ENCODE measurements at places on chromosomes 2 and 18. TPM values are rescaled to one million over a fixed set of nuclear protein-coding genes. Genes with fewer than 3 reads are reported as not detected.

Gene LPIN1
- total RNA-seq = 39.9 TPM

Gene SCYGR6
- total RNA-seq = not detected

Gene LRP2
- total RNA-seq = 0.20 TPM

Gene UGT1A5
- 0.35 TPM for total RNA-seq

Gene LCT
- not detected for total RNA-seq

Gene KLHL30
- total RNA-seq = 0.87 TPM

DNA sequence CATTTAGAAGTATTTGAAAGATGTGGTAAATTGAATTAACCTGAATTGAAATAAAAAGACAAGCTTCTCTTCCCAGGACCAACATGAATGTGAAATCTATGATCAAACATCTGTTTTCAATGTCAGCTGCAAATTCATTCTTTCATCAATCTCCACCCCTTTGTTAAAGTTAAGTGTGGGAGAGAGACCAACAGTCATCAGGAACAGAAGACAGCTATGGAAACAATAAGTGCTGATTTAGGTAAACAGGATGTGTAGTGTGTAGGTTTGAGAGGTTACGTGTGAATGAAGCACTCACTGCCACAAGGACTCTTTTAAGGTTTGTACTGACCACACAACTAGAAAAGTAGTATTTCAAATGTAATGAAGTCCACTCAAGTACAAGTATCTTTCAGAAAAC lies 1659.8 kb upstream of the CELF4 start:
- peak; percentile 2 for DNase-seq

- no peak for DNase-seq
These were observed 73.6 kb downstream of the SPRED2 start for GRCh38 chr2:65358678-65359400.

- no peak for DNase-seq
These were observed 117.9 kb downstream of the SPHKAP start for GRCh38 chr2:228063558-228063957.

GRCh38 chr2:239354132-239354790 lies 46.6 kb downstream of the HDAC4 start:
- DNase-seq = no peak

DNA sequence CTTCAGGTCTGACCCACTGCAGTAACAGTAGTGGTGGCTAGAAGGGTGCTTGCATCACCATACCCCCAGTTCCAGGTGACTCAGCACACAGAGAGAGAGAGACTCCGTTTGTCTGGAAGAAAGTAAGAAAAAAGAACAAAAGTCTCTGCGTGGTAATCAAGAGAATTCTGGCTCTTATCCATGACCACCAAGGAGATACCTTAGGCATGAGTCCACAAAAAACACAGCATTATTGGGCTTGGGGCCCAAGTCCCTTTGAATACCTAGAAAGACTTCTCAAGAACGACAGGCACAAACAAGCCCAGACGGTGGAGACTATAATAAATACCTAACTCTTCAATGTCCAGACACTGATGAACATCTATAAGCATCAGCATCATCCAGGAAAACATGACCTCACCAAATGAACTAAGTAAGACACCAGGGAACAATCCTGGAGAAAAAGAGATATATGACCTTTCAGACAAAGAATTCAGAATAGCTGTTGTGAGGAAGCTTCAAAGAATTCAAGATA lies 21.7 kb upstream of the BAZ2B start:
- DNase-seq = peak; percentile 97

- DNase-seq = peak; percentile 99
These were observed at the start of gene SULT1C2 for GRCh38 chr2:108288534-108289106. SULT1C2 (plus strand) TSS chr2:108288895; CDS start chr2:108293668, 4,773 bp downstream.

- DNase-seq = no peak
These were observed 269.8 kb downstream of the GLI2 start for GRCh38 chr2:121005453-121005852.

DNA sequence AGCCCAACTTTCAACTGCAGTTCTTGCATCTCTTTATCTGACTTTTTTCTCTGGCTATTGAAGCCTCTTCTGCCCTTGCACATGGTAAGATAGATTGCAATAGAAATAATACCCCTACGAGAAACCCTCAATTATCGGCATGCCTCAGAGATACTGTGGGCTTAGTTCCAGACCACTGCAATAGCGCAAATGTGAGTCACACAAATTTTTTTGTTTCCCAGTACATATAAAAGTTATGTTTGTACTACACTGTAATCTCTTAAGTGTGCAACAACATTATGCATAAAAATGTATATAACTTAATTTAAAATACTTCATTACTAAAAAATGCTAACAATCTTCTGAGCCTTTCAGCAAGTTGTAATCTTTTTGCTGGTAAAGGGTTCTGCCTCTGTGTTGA lies 124.7 kb downstream of the PDE1A start:
- peak; percentile 29 for DNase-seq

DNA sequence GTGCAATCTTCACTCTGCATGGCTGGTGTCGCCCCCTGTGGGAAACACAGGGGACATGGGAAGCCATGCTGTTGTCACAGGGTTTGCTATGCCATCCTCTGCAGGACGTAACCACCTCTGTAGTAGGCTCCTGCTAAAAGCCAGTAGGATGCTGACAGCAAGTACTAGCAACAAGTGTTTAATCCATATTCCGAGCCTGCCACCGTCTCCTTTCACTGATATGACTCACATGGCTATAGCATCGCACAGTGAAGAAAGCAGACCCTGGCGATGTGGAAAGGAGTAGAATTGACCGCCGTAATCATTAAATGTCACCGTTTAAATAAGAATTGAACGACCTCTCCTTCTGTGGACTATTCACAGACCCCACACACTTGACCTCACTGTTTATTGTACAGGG lies 57.8 kb downstream of the CD8B2 start:
- DNase-seq = no peak

DNA sequence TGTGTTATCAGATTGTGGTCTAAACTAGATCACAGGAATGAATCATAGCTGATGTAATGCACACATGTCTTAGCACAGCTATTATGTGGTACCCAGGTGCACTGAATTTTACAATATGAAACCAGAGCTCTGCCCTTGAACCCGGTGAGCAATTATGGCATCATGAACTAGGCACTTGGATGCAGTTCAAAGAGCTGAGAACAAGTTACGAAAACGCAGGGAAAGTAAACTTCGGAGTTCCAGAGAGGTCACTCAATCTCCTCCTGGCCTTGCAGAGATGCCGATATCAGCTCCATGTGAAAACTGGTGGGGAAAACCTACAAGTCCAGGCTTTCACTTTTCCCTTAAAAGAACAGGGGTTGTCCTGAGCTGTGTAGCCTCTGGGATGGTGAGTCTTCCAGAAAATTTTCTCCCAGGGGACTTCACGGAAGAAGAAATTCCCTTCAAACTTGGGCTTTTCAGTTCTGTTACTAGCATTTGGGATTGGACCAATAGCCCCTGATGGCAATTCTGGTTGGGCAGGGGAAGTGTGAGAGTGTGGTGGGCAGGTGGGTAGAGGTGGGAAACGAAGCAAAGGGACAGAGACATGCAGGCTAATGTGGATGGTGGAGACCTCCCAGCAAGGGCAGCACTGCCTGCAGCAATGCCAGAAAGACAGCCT lies 71.1 kb upstream of the SH3BP4 start:
- peak; percentile 89 for DNase-seq

GRCh38 chr2:20563833-20564232 lies 87.1 kb downstream of the HS1BP3 start:
- no peak for DNase-seq

GRCh38 chr2:173164396-173164795 lies 88.8 kb downstream of the MAP3K20 start:
- no peak for DNase-seq

GRCh38 chr2:159549234-159549633 lies 67.1 kb downstream of the BAZ2B start:
- no peak for DNase-seq

DNA sequence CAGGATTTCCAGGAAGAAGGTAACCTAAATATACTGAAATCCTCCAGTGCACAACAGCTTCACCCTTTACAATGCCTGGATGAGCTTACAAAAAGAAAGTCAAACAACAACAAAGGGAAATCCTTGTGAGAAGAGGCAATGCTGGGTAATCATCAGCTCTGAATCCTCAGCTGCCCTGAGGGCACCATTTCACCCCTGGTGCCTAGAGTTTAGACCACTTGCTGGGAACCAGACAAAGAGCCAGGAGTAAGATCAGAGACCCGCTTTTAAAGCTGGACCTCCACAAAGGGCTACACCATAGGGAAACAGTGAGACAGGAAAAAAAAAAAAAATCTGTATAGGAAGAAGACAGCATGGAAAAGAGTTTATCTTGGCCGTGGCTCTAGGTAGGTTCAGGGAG lies 97.0 kb downstream of the FOXI3 start:
- no peak for DNase-seq

GRCh38 chr2:238069877-238070276 lies 9.1 kb downstream of the SCLY start:
- no peak for DNase-seq

DNA sequence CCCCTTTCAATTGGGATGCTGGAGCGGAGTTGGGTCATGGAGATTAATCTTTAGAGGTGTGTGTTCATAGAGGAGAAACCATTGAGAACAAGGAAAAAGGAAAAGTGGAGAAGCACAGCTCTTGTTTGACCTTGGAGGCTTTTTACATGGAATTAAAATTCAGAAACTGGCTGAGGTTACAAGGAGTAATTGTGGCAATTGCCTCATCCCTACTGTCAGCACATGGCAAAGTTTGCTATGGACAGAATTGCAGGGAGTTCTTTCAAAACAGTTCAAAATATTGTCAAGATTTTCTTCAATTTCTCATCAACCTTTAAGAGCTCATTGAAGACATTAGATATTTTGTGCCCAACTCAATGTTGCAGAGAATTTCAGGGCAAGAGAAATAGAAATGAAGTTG lies 232.7 kb downstream of the SLC8A1 start:
- no peak for DNase-seq

DNA sequence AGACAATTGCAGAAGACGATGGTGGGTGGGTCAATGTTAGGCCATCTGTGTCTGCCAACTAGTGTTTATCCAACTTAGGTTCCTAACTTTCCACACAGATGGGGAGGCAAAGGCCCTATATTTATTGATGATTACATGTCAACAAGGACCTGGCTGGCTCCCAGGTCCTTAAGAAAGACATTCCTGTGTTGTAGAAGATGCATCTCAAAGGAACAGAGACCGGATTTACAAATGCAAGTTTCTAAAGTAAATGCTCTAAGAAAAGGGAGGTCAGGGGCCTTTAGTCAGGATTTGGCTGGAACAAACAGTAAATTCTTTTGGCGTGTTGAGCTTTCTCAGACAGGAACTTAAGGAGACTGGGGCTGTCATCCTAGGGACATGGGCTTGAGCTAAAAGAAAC lies 175.0 kb downstream of the SH3BP4 start:
- no peak for DNase-seq

DNA sequence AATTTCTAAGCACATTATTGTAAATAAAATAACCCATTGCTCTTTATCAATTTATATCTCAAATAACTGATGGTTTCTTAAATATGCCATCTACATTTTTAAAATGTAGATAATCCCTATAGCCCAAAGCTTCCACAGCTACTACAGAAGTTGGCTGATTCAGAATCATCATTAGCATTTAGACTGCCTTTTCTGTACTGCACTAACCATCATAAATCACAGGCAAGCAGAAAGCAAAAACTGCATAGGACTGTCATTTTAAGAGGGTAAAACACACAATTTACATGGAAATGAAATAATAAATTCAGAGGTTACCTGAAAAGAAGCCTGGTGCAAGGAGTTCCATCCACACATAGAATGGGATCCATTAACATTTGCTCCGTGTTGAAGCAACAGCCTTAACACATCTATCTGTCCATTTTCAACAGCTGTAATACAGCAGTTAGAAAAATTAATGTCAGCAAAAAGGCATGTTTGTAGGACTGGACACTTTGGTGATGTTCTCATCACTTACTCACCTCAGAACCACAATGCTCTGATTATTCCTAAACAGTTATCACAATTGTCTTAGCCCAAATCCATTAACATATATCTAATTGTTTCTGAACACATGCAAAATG lies 38.4 kb upstream of the CHAC2 start:
- no peak for DNase-seq

- DNase-seq = peak; percentile 81
These were observed 1.8 kb upstream of the KLHL41 start for GRCh38 chr2:169507698-169508097.

GRCh38 chr2:110871637-110872036 lies 139.3 kb downstream of the ACOXL start:
- no peak for DNase-seq

DNA sequence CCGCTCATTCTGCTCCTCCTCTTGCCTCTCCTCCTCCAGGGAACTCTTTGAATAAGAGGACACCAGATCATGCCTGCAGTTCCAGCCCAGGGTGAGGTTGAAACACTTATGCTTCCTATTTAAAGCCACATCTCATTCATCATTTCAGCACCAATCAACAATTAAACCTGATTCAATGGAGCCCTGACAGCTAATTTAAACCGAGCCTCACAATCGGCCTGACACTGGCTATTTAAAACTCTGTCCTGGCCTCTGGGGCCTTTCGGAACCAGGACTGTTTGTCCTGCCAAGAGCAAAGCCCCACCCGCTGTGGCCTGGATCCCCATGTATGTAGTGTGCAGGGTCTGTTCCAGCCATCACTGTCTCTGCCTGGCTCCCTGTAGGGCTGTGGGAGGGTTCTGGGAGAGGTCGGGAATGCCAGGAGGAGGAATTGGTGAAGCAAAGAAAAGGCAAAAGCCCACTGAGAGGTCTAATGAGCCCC lies 97.4 kb downstream of the MCFD2 start:
- DNase-seq = no peak

- DNase-seq = peak; percentile 65
These were observed 34.3 kb downstream of the TWIST2 start for GRCh38 chr2:238882082-238882755.

GRCh38 chr2:78011251-78011650 lies 489.1 kb upstream of the LRRTM4 start:
- no peak for DNase-seq

DNA sequence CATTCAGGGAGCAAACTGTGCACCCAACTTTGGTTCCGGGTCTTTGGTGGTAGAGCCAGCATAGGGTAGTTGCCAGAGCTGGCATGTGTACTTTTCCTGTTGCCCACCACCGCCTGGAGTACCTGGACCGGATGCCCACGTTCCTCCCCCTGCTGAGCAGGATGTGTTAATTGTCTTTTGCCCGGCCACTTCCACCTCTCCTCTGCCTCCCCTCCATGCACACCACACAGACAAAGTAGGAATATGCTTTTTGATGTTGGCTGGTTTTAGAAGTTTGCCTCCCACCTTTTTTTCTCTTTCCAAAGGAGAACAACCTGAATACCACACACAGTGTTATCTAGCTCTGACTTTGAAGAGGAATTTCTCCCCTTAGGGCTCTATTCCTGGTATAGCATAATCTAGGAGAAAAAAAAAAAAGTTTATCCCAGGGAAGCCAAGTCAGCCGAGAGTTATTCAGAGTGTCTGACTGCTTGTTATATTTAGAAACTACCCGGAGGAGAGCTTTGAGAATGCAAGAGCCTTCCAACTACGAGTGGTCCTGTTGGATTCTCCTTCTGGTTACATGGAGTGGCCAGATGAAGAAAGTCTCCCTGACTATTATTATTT lies 111.9 kb downstream of the SETBP1 start:
- DNase-seq = peak; percentile 58

GRCh38 chr2:128818704-128819491 lies 500.2 kb upstream of the HS6ST1 start:
- no peak for DNase-seq

- no peak for DNase-seq
These were observed 1025.6 kb upstream of the PIK3C3 start for GRCh38 chr18:40929399-40929798.

Measured in renal cortical epithelial cell (primary cell).